ENCODE measurements at places on chromosomes 6 and 20.

DNA sequence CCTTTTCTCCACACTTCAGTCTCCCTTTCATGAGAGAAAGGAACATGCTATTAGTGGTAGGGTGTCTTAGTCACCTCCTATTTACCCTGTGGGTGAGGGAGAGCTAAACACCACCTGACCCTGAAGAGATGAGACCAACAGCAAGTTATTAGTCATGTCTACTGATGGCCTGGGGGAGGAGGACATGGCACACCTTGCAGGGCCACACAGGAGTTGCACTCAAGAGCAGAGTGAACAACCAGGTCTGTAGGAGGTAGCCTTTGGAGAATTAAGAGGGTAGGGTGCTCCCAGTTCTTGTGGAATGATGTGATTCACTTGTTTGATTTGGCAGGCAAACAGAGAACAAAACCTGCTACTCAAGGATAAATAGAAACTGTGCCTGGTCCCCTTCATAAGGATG lies 82.7 kb upstream of the FABP7 start:
- DNase-seq = no peak

DNA sequence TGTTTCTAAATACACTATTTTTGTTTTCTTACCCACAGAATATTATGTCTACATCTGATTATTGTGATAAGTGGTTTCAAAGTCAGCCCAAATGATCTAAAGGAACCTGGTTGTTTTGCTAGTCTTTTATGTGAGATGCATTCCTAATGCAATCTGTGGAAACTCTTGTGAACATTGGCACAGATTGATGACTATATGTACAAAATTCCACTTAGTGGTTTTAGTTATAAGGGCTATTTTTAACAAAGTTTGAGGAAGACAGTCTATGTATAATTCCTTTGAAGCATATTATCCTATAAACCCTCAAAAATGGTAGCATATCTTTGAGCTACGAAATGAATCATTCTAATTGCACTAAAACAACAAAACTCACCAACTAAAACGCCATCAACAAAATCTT lies 140.9 kb downstream of the GRIK2 start:
- DNase-seq = no peak

- no peak for DNase-seq
Measured at GRCh38 chr6:6892744-6893583, 214.8 kb upstream of the RREB1 start.

- DNase-seq = no peak
Measured at GRCh38 chr20:6863798-6864201, 96.3 kb downstream of the BMP2 start.

GRCh38 chr20:37596168-37596567 lies 68.5 kb upstream of the BLCAP start:
- DNase-seq = no peak

DNA sequence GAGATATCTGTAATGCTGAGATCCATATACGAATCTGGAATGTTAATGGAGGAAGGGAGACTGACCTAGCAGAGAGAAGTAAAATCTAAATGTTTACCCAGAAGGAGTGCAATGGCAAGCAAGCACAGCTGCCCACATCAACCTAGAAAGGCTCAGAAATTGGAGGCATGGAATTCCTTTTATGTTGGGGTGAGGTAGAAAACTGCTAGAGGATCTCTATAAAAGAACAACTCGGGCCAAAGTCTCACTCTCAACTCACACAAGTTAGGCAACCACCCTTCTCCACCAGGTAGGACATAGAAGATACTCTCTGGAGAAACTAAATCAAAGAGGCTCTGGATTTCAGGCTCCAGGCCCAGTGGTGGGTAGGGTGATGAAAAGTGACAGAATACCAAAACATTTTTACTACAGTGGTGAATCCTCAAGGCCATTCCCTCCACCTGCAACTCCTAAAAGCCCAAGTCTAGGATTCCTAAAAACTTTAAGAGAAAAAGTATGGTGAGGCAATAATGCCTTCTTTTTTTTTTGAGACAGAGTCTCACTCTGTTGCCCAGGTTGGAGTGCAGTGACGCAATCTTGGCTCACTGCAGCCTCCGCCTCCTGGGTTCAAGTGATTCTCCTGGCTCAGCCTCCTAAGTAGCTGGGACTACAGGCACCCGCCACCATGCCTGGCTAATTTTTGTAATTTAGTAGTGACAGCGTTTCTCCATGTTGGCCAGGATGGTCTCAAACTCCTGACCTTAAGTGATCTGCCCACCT lies 9.5 kb upstream of the ADGRG6 start:
- no peak for DNase-seq

GRCh38 chr6:136651982-136652381 lies 101.8 kb upstream of the MAP7 start:
- no peak for DNase-seq

- no peak for DNase-seq
Measured at GRCh38 chr20:48531505-48531904, 296.3 kb downstream of the PREX1 start.

DNA sequence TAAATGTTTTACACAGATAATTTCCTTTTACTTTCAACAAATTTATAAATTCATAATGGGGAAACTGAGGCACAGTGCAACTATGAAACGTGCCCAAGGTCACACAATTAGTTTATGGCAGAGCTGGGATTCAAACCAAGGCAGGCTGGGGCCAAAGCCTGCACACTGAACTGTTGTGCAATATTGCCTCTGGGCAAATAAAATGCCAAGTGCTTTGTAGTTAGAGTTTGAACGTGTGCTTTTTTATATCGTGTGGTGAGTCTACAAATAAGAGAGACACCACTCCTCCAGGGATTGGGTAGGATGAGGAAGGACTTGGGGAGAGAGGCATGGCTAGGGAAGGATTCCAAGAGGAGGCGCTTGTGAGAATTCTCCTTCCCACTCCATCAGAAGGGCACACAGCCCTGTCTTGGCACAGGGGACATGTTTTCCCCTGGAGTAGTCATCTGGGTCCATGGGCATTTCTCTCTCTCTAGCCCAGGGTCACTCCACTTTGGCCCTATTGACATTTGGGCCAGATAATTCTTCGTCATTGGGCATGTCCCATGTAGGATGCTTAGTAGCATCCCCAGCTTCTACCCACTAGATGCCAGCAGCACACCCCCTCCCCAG lies 2.8 kb upstream of the CDH22 start:
- DNase-seq = no peak

DNA sequence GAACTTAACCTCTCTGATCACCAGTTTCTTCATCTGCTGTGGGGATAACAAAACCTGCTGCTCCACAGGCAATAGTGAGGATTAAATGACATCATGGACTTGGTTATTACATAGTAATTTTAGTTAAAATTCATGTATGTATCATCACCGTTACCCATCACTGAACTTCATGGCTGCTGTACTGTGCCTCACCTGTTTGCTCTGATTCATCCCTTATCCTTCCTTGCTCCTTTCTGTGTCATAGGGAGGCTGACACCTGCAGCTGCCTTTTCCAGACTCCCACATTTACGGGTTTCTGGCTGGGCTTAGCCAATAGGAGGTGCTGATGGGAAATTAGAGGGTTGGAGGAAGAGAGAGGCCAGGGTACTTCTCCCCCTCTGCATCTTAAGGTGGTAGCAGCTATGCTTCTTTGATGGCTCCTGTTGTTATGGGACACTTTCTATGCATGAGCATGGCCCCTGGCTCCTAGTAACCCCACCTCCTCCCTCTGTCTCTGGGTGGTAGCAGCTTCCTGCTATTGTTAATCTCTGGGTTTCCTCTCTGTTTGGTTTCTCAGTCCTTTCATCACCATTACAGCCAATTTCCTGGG lies 332.1 kb downstream of the DHX35 start:
- DNase-seq = no peak

- peak; percentile 31 for DNase-seq
Measured at GRCh38 chr6:13624871-13625288, 9.7 kb downstream of the NOL7 start.

DNA sequence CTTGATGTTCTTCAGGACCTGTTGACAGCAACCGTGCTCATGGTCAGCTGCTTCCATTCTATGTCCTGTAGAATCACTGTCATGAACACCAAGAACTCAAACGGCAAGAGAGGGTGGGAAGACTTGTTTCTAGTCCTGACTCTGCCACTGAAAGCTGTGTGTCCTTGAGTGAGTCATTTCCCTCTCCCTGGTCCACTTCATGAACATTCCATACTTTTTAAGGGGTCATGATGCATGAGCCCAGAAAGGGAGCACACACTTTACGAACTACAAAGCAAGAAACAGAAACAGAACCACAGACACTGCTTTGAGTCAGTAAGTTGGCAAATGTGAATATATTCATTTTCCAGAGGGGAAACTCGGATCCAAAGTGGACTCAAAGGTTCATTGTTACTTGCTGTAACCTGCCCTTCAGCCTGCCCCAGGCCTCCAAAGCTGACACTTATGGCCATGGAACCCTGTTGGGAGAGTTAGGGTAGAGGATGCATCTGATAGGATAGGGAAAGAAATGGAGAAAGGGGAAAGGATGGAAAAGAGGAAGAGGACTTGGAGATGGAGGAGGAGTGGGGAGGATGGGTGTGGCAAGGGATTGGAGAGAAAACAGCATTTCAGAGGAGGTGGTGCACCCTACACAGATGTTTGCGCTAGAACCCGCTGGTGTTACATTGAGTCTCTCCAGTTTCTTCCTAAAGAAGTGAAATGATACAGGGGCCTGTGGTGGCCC lies 129.8 kb downstream of the FOXO3 start:
- no peak for DNase-seq

GRCh38 chr20:31681128-31681727 lies 41.4 kb downstream of the BCL2L1 start:
- DNase-seq = no peak

DNA sequence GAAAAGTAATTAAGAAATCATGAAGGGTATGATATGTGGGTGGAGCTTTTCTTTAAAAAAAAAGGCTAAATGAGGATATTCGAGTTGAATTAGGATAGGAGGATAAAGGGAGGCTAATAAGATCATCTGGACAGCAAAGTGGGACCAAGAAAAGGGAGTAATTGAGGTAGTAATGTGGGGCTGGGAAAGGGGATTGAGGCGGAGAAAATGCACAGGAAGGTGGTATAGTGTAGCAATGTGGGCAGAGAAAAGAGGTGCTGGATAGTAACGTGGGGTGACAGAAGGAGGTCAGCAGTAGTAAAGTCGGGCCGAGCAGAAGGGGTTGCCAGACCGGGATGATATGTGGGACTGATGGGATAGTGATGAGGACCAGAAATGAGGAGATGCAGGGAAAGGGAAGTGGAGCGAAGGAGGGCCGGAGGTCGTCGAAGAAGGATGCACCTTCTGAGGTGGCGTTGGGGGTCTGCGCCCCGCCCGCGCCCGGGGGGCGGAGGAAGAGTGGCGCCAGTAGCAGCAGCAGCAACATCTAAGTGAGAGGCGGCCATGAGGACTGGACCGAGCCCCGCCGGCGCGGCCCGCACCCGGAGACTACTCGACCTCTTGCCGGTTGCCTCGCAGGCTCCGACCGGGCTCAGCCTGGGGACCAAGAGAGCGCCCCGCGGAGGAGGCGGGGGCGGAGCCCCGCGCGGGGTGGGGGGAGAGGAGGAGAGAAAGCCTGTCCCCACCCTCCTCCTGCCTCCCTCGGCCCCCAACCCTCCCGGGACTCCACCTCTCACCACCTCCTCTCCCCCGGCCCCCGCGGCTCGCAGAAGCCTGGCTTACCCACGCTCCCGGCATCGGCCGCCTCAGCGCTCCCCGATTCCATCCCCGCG lies 887 bp downstream of the GABBR1 start:
- DNase-seq = no peak

DNA sequence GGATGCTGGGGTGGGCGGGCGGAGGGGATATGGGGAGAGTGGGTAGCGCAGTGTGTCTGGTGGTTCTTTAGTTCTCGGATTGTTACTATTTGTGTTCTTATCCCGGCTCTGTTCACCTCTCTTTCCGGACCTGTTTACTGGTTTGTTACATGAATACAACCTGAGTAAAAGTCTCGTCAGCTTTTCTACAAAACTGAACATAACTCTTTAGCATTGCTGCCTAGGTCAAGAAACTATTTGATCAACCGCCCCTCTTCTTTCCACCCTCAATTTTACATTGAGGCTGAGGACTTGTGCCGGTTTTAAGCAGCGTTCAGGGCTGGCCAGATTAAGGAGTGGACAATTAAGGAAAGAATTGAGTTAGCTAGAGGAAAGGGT lies 625 bp downstream of the ABT1 start:
- DNase-seq = no peak

DNA sequence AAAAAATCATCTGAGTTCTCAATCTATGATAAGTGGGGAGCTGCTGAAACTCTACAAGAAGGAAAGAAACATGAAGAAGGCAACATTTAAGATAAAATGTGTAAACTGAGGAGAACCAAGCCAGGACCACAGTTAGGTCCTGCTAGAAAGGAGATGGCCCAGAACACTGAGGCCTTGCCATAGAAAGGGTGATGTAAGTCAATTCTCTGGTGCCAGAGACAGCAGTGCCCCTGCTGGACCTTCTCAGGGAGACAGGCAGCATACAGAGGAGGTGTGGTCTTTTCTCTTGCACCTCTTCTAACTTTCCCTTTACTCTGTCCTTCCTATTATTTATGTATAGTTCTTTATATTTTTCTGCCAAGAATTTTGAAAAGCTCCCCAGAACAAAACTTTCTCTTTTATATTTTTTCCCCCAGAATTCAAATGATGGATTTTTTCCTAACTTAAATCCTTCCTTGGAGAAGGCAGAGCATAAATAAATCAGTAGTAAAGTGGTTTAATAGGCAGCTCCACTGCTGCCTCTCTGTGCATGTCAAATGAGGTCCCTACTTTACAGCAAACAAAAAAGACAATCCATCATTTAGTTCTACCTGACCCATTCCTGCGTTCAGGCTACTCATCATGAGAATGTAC lies 9.0 kb downstream of the UQCC2 start:
- DNase-seq = no peak

DNA sequence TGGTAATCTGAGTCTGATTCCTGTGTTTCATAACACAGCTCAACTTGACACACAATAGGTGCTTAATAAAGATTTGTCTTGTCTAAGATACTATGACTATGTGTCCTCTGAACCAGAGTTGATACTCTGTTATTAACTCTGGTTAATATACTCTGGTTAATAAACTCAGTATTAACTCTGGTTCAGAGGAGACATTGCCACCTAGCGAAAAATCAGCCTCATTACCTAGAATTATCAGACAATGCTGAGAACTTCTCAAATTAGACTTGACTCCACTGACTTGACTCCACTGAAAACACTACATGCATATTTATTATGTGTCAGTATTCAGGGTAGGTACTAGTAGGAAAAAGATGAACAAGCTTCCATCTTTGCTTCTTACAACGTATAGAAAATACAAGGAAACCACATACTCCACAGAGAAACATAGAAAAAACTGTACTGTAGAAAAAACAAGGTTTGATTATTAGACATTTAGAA lies 73.9 kb downstream of the AHI1 start:
- DNase-seq = peak; percentile 36

DNA sequence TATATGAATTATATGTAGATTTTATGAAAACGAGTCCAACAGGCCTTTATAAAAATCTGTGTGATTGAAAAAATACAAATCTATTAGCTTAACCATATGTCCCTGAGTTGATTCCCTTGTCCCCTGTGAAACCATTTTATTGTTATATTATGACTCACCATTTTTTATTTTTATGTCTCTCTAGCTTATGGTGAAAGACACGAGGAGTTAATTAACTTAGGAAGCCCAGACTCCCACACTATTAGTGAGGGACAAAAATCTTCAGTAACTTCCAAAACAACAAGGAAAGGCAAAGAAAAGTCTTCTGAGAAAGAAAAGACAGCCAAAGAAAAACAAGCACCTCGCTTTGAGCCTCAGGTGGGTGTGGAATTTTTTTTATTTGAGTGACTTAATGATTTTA lies 183.1 kb downstream of the ADGB start:
- no peak for DNase-seq

- DNase-seq = no peak
Measured at GRCh38 chr6:70657706-70658105, 10.0 kb upstream of the SMAP1 start.

All from GM12864 (cell line).